ENCODE measurements at places on chromosomes 7 and 10.

- DNase-seq, result no peak
Measured at GRCh38 chr7:80135309-80136104, 876 bp downstream of the GNAI1 start.

GRCh38 chr7:25389489-25390106, 161.3 kb upstream of the NPVF start:
- DNase-seq, result no peak

GRCh38 chr10:110387983-110388686, 83.4 kb upstream of the SMNDC1 start:
- DNase-seq, result peak; percentile 37

DNA sequence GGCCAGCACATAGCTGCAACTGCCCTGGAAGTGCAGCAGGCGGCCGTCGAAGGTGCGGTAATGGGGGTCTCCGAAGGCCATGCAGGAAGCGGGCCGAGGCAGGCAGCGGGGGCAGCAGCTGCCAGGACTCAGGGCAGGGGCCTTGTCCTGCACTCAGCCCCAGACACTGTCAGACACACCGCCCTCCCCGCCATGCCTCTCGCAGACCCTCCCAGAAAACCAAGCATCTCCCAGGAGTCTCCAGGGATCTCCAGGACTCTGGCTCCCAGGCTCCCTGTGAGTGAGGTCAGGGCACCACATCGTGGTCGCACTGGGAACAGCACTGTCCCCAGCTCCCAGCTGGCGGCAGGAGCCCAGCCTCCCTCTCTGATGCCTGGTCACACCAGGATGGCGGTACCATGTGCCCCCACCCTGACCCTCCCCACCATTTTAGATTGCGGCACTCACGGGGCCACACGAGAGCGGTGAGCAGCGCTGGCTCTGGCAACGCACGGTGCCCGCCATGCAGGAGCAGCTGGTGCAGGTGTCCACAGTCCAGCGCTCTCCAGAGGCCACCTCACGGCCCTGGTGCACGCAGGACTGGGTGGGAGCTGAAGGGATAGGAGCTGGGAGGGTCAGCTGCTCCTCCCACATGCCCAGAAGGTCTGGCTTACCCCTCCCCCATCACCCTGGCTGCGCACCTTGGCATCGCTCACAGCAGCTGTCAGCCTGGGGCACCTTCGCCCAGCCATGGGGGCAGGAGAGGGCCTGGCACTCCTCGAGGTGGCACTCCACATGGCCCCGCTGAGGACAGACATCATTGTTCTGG, 17.5 kb downstream of the ATP6V1F start:
- DNase-seq, result no peak

DNA sequence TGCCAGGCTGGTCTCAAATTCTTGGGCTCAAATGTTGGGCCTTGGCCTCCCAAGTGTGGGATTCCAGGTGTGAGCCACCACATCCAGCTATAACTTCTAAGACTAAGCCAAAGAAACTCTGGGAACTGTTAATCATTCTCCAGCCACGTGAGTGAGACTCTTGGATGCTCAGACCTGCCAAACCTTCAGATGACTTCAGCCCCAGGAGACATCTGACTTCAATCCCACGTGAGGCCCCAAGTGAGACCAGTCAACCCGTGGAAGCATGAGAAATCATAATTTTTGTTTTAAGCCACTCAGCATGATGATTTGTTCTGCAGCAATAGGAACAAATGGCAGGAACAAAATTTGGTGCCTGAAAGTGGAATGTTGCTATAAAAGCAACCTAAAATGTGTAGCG, 4.3 kb upstream of the PCBD1 start:
- no peak for DNase-seq

- no peak for DNase-seq
Measured at GRCh38 chr10:106076496-106076895, 1088.0 kb downstream of the SORCS1 start.

Measured in stimulated activated CD4-positive, alpha-beta T cell treated with anti-CD3 and anti-CD28 coated beads, TNF-alpha, amount 100 ng/mL, for 1 hour (primary cell).